ENCODE measurements at places on chromosomes 7 and 10.

GRCh38 chr7:50363327-50364060 is 59.0 kb downstream of the IKZF1 start:
- no peak for DNase-seq

DNA sequence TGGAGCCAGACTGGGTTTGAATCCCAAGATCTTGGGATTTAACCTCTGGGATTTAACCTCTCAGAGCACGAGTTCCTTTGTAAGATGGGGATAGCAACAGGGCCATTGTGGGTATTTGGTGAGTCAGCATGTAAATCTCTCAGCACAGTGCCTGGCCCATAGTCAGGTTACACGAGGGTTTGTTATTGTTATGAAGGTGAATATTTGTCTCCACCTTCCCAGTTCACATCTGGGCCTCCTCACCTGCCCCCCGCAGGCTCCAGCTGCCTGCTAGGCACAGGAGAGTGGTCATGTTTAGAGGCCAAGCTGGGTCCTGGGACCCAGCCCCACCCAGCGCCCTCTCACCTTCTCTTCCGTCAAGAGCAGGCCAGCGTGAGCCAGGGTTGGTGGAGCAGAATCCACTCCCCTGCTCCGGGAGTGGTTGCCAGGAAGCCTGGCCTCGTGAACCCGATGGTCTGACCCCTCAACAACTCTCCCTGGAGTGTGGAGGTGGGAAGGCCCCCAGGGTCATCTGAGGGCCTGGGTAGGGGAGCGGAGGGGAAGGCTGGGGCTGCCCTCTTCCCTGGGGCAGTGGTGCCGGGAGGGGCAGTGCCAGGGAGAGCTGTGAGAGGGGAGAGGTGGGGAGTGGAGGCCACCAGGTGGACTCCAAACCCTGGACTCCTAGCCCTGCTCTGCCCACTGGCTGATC is 26.0 kb downstream of the FAM241B start:
- no peak for DNase-seq

DNA sequence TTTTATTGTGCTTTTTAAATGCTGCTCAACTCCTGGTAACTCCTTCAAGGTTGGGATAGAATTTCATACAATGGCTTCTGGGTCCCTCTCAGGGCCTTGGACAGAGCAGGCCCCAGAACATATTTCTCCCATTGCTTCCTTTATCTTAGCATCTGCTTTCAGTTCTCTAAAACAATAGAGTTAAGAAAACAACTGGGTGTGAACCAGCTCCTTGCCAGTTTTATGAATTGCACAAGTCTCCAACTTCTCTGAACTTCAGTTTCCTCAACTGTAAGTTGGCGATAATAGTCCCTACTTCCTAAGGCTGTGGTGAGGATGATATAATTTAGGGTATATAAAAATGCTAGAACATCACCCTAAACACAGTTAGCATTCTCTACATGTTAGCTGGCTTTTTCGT is 77.0 kb upstream of the INHBA start:
- DNase-seq: no peak

DNA sequence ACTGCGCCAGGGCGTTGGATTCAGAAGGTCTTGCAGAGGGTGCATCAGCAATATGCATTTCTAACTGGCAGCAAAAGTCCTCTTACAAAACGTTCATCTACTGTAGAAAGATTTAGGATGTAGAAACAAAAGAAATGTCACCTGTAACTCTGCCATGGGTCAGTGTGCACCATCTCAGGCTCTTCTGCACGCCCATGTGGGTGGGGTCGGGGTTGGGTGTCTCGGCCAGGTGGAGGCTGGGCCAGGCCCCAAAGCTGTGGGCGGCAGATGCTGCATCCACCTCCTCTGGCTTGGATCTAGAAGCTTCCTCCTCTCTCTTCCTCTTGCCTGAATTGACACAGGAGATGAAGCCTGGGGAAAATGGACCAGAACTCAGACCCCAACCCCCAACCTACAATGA is 111.3 kb upstream of the PPP2R2D start:
- DNase-seq: peak; percentile 20

- peak; percentile 51 for DNase-seq
These were observed 4.7 kb upstream of the LOXL4 start for GRCh38 chr10:98272656-98273055.

DNA sequence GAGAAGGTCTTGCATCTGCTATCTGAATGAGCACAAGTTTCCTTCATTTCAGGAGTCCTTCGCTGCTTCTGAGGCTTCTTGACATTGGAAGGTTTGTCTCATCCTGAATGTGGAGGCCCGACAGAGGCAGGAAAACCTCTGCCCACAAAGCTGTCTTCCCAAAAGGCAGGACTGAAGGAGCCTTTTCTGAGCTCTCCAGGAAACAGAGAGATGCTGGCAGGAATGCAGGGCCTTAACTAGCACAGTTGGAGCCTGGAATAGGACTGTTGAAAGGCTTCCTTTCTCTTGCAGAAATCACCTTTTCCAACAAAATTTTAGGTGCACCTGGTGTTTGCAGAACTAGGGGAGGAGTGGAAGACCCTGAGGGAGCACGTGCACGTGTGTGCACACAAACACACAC is 637.4 kb upstream of the MKI67 start:
- no peak for DNase-seq

DNA sequence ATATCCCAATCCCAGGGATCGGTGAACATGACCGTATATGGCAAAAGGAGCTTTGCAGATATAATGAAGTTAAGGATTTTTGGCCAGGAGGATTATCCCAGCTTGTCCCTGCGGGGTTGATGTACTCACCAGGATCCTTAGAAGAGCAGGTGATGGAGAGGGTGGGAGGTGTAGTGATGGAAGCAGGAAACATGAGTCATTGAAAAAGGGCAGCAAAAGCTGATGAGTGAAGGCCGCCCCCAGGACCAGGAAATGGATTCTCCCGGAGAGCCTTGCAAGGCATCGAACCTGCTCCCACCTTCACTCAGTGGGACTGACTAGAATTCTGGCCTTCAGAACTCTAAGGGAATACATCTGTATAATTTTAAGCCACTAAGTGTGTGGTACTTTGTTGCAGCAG is 5.2 kb upstream of the NUPR2 start:
- no peak for DNase-seq

DNA sequence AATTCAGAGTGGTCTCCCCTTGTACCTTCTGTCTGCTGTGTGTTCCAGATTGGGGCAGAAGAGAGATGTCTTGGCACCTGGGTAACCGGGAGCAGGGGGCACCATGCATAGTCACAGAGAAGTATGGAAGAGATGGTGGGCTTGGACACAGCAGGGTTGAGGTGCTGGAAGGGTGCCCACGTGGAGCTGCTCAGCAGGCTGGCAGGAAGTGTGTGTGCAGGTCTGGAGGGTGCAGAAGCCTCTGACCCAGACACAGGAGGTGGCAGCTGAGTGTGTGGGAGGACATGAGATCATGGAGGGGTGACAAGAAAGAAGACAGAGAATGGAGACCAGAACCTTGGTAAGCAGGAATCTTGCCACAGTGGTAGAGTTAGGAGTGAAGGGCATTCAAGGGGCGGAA is 42.3 kb upstream of the DUSP5 start:
- DNase-seq: peak; percentile 30

DNA sequence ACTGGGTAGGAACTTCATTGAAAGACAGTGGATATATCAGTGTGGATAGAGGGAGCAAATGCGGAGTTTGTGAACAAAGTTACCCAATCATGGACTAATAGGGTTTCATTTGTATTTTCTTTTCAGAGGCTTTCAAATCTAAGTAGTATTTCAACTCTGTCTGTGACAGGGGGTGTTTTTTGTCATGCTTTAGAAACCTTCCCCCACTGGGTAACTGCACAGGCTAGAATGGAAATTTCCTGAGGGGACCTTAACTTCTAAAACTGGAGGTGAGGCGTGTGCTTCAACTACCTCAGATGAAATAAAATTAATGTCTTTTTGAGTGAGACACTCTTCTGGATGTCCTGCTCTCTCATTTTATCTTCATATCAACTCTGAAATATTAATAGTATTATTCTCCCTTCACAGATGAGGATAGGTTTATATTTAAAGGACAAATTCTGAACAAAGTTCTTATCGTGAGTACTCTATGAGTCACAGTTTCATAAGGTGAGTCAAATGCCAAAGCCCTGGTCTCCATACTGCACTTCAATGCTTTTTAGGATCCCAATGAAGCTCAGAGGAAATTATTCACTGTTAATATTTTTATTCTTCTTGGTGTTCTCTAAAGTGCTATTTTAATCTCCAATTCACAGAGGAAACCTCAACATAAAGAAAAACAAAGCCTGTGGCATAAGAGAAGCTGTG is 770.6 kb downstream of the CCSER2 start:
- DNase-seq: no peak

- DNase-seq: no peak
These were observed 1.5 kb downstream of the CPSF4 start for GRCh38 chr7:99440195-99440594.

DNA sequence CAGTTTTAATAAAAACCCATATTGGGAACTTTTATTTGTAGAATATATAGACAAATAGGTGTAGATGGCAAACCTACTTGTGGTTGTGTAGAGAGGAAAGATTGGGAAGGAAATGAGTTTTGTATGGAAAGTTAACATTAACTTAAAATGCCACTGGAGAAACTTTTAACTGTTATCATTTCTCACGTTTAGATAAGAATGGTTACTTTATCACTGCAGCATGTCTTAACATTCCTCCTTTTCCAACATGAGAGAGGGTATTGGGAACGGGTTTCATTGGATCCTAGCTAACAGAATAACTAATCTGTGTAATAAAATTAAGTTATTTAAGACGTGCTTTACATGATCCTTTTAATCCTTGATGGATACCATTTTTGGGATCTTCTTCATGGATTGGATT is 1.8 kb downstream of the LUC7L2 start:
- no peak for DNase-seq

DNA sequence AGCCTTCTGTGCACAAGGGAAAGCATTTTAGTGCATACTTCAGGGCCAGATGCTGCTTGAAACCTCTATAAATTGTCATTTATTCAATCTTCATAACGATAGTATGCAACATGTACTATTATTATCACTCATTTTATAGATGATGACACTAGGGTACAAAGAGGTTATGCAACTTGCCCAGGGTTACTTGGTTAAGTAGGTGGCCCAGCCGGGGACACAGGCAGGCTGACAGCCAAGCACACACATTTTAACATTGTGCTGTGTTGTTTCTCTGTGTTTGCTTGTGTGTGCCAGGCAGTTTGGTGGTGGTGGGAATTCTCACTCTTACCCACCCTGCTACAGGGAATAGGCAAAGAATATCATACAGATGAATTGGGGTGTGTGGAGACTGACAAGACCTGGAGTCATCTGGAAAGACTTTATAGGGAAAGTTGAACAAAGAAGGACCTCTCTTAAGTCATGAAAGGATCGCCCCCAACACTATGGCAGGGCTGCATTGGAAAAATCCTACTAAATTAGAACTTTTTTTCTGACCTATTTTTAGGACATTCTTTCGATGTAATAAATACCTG is 98.9 kb downstream of the MKX start:
- no peak for DNase-seq
